ENCODE measurements at places on chromosomes 11 and 22.

- no peak for DNase-seq
Observed at GRCh38 chr11:120577041-120577440, 65.5 kb downstream of the GRIK4 start.

- no peak for DNase-seq
Observed at GRCh38 chr22:25402501-25403283, 161.8 kb upstream of the GRK3 start.

DNA sequence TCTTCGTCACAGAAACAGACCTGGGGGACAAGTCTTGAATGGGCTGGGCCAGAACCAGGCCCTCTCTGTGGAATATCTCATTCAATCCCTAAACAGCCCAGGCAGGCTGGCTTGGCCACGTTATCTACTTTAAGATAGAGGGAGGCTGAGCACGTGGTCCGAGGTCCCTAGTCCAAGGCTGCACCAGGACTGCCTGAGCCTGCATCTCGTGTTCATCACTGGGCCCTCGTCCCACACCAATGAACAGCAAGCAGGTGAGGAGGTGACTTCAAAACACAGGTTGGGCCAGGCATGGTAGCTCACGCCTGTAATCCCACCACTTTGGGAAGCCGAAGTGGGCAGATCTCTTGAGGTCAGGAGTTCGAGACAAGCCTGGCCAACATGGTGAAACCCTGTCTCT is 20.3 kb upstream of the FGF3 start:
- peak; percentile 1 for DNase-seq

DNA sequence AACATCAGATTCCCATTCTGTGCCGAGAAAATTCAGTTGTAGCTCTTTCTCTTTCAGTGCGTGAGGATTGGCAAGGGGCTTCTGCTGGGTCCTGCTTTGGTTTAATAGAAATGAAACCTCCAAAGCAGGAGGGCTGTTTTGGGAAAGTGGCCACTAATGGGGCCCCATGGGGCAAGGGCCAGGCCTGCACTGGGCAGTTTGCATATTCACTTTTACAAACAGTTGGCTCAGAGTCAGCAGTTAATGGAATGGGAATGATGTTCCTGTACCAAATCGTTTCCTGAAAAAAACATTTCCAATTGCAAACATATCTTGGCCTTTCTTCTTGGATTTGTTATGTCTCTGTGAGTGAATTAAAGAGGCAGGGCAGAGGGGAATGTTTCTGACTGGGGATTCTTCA is 92.1 kb downstream of the PARVA start:
- DNase-seq: no peak

DNA sequence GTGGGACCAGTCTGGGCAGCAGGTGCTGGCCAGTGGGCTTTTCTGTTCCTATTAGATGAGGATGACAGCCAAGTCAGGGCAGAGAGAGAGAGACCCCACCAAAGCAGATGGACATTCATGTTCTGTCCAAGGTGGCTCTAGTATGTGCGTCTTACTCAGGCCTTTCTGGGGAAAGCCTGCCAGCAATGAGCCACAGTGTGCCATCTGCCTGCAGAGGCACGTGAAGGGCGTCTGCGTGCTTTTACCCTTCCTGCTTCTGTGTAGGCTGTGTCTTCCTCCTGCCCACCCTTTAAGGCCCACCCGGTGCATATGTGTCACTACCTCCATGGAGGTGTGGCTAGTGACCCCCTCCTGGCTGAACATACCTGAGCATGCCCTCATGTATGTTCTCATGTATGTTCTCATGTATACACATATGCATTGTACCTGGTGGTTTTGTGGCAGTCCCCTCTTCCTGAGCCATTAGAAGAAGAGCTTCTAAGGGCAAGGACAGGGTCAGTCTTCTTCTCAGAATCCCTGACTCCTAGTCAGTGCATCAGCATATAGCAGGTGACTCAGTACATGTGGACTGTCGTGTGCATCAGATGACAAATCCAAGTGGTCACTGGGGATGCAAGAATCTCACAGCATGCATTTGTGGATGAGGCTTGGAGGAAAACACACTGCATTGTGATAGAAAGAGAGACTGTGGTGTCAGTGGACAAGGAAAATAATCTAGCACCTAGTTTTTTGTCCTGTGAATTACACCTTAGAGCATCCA is 90.4 kb upstream of the YWHAH start:
- DNase-seq: no peak

- no peak for DNase-seq
Observed at GRCh38 chr22:47965066-47965465, 1202.6 kb downstream of the TBC1D22A start.

- no peak for DNase-seq
Observed at GRCh38 chr11:17877886-17878285, 135.0 kb downstream of the SERGEF start.

DNA sequence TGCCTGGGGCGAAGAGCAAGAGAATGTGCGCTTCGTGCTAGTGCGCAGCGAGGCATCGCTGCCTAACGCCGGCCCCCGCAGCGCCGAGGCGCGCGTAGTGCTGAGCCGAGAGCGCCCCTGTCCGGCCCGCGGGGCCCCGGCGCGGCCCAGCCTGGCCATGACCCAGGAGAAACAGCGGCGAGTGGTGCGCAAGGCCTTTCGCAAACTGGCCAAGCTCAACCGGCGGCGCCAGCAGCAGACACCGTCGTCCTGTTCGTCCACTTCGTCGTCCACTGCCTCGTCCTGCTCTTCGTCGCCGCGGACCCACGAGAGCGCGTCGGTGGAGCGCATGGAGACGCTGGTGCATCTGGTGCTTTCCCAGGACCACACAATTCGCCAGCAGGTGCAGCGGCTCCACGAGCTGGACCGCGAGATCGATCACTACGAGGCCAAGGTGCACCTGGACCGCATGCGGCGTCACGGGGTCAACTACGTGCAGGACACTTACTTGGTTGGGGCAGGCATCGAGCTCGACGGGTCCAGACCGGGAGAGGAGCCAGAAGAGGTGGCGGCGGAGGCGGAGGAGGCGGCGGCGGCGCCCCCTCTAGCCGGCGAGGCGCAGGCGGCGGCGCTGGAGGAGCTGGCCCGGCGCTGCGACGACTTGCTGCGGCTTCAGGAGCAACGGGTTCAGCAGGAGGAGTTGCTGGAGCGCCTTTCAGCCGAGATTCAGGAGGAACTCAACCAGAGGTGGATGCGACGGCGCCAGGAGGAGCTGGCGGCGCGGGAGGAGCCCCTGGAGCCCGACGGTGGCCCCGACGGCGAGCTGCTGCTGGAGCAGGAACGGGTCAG is 1.0 kb downstream of the RASSF10 start:
- peak; percentile 80 for DNase-seq
